Stimulated activated CD4-positive, alpha-beta T cell treated with anti-CD3 and anti-CD28 coated beads, Interleukin-15, amount 100 ng/mL, for 1 hour (primary cell): ENCODE measurements at places on chromosomes 13 and 19.

GRCh38 chr13:68872338-68872737 lies 1235.3 kb upstream of the ATXN8OS start:
- no peak for DNase-seq

- DNase-seq = no peak
Measured at GRCh38 chr13:79448413-79448812, 32.5 kb upstream of the NDFIP2 start.

- DNase-seq = no peak
Measured at GRCh38 chr13:49164712-49165111, 55.4 kb upstream of the MLNR start.

GRCh38 chr19:18494267-18494607 lies 27.6 kb downstream of the ELL start:
- DNase-seq = no peak

DNA sequence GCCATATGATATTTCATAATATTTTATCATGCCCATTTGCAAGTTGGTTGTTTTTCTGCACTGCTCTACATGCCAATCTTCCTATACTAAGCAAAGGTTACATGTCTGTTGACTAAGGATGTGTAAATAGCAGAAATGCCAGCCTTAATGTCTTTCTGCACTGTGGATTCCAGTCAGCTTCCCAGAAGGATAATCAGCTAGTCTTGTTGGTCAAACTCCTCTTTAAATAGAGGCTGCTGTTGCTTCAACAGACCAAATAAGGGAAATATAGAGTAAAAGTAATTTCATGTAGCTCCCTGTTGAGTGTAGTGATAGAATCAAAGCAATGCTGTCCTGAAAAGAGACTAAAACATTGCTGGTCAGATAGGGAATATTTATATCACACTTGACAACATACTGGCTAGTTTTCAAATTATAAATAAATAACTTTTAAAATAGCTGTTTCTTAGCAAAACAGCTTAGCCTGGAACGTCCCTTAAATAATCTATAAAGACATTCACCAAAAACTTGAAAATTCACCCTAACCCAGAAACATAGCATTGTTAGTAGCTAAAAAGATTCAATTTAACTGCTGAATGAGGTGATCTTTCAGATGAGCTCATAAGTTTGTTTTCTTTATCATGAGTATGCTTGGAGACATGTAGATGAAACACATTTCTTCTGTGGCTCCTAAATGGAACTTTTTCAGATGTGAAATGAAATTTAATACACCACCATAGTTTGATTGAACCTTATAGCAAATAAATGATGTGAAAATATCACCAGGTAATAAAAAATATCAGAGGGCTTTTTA lies 56.6 kb downstream of the FRY start:
- no peak for DNase-seq

DNA sequence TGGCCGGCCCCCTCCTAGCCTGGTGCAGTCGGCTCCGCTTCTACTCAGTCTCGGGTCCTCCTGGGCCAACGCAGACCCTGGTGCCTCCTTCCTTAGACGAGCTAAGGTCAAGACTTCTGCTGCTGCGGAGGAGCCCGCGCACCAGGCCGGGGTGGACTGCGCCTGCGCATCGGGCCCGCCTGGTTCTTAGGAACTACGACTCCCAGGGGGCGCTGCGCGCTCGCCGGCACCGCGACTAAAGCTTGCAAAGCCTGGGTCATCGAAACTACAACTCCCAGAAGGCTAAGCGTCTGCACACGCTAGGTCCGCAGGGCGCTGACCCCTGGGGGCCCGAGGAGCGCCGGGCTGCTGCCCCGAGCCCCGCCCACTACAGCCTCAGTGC lies at the start of gene ZNF835:
ZNF835 (minus strand) TSS at position 145 of the 382 bp plus-strand sequence. CDS start 6,559 bp downstream, outside the sequence.
- DNase-seq = peak; percentile 54

DNA sequence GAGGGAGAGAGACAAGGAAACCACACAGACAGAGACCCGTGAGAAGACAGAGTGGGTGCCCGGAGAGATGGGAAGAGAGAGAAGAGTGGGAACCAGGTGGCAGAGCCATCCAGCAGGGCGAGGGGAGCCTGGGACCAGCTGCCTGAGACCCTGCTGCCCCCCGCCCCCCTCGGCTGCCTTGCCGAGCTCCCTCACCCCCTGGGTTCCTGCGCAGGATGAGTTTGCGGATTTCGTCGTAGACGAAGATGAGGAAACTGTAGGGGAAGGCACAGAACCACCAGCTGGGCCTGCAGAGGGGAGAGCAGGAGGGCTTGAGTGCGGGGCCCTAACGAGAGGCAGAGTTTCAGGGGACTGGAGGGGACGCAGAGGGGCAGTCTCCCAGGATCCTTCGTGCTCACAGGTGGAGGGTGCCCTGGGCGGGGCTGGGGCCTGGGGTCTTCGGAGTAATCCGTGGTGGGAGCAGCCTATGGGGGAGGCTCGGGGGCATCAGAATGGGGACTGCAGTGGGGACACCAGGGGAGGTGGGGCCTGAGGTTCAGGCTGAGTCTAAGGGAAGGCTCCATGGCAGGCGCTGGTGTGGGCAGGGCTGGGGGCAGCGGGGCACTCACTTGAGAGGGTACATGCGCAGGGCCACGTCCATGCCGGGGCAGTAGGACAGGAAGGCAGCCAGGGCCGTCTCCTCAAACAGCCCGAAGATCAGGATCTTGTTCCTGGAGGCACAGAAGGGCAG lies 8.1 kb upstream of the RABAC1 start:
- no peak for DNase-seq

DNA sequence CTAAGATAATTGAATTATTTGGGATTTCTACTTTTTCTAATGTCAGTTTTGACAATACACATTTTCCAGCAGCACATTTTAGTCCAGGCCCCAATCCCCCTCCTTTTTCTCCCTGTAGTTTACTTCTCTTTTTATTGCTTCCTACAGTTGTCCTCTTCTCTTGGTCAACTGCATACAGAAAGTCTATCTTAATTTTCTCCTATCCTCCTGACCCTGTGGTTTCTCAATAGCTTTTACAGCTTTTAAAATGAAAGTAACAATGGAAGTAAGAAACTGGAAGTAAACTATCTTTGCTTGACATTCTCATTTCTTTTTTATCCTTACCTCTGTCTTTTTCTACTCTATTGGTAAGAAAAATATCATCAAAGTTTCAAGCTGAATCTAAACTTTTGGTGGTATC lies 106.5 kb upstream of the OXGR1 start:
- DNase-seq = no peak

DNA sequence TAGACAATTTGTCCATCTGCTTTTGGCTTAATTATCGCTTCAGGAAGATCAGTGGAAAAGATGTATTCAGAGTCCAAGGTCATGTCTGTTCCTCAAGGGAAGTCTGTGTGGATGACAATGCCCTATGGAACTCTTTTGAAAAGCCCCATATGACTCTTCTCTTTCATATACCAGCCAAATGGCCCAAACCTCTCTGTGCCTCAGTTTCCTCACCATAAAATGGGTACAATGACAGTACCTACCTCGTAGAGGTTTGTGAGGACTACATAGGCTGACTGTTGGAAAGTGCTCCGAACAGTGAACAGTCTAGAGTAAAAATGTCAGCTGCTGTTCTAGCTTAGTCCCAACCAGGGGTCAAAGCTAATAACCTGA lies 104.6 kb downstream of the COL4A2 start:
- DNase-seq = no peak

DNA sequence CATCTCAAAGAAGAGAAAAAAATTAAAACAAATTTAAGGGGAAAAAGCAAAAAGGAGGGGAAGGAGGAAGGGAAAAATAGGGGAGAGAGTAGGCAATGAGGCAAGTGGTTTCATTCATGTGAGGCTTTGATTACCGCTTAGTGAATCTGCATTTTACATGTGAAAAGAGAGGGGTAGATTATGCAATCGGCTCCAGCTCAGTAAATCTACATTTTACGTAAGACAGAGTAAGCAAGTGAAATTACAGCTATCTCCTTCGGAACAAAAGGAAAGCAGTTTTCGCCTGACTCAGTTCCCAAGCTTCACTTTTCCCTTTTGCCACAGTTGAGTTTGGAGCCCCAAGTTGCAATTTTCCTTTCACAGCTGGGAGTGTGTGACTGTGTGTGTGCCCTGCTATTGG lies 16.0 kb upstream of the OLFM2 start:
- no peak for DNase-seq

DNA sequence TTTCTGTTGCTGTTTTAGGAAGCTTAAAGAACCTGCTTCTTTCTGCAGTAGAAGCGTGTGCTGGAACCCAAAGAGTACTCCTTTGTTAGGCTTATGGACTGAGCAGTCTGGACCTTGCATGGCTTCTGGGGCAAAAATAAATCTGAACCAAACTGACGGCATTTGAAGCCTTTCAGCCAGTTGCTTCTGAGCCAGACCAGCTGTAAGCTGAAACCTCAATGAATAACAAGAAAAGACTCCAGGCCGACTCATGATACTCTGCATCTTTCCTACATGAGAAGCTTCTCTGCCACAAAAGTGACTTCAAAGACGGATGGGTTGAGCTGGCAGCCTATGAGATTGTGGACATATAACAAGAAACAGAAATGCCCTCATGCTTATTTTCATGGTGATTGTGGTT lies 103.1 kb downstream of the TNFRSF19 start:
- DNase-seq = no peak

DNA sequence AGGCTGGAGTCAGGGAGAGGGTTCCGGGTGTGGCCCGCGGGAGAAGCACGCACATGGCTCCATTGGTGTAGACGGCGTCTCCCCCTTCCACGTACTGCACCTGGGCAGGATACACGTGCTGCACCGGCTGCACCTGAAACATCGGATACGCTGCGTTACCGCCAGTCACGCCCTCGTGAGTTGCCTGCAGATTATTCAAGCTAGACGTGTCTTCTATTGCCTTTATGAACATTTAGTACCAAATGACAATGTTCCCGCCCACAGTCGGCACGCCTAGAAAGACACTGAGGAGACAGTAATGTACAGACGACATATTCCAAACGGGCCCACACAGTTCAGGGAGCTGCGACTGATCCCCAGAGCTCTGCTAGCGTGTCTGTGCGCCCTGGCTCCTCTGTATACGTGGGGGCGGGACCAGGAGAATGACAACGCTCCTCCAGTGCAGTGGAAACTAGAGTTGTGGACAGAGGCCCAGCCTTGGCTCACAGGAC lies 64.1 kb upstream of the RANBP3 start:
- DNase-seq = no peak

DNA sequence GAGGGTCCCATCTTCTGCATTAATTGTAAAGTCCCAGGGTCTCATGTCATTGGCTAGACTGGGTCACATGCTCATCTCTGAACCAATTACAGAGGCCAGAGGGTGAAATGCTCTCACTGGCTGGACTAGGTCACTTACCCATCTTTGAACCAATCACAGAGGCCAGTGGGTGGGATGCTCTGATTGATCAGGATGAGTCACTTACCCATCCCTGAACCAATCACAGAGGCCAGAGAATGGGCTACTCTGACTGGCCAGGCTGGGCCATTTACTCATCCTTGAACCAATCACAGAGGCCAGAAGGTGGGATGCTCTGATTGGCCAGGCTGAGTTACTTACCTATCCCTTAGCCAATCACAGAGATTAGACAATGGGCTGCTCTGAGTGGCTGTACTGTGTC lies 5.3 kb downstream of the MISP start:
- no peak for DNase-seq

GRCh38 chr19:2624537-2625091 lies 77.9 kb downstream of the GNG7 start:
- no peak for DNase-seq

DNA sequence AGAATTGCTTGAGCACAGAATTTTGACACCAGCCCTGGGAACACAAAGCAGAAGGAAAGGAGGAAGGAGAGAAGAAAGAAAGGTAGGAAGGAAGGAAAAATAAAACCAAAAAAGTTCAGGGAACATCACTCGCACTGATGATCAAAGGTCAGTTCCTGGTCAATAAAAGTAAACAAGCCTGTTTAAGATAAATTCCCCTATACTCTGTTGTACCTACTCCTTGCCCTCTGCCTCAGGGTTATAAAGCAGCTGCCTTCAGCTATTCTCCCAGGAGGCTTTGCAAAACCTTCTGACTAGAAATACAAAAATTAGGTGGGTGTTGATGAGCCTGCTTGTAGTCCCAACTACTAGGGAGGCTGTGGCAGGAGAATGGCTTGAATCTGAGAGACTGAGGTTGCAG lies 14.9 kb upstream of the ZNF91 start:
- DNase-seq = no peak

DNA sequence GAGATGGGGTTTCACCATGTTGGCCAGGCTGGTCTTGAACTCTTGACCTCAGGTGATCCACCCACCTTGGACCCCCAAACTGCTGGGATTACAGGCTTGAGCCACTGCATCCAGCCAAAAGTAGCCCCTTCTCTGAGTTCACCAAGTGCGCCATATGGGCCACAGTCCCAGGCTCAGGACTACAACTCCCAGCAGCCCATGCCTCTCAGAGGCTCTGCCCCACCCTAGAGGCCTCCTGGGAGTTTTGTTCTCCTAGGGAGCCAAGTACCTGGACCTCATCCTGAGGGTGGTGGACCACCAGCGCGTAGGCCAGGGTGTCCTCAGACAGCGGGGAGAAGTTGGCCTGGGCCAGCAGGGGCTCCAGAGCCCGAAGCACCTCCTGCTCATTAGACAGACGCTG lies 18.8 kb downstream of the TMEM143 start:
- no peak for DNase-seq

DNA sequence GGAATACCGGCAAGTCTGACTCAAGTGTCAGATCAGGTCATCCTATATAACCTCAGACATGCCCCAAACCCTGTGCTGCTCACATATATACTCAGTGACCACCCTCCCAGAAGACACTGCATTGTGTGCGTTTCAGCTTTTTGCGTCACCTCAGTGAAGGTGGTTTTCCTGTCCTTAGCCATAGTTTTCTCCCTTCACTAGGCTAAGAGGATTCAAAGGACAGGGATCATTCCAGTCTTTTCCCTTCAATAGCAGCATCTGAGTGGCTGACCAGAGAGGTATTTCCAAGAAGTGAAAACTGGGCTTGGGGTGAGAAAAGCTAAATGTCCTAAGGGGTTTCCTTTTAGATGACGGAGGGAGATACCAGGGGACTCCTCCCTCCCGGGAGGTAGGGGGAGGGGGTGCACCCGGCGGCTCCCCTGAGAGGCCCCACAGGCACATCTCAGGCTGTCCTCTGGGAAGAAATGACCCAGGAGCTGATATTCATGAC lies 12.7 kb upstream of the OR10H1 start:
- no peak for DNase-seq

DNA sequence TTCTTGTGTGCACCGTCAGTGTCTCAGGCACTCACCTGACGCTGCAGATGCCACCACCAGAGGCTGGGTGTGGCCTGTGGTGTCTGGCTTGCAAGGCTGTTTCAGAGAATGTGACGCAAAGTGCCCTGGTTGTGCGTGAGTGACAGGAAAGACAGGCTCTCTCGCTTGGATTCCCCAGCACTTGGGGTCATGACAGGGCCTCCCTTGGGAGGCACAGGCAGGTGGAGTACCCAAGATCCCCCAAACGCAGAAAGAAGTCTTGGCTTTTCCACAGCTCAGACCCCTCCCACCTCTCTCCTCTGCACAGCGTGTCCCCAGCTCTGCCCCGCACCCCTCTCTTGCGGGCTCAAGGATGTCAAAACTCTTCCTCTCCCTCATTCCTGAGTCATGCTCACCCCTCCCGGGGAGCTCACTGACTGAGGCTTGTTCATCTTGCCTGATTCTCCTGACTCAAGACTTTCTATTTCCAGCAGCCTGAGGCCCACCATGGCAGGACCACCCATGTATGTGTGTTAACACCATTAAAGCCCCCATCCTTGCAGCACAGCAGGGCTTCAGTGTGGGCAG lies 21.0 kb downstream of the DHX34 start:
- DNase-seq = no peak

- DNase-seq = no peak
Measured at GRCh38 chr13:24407844-24408243, 98.5 kb downstream of the C1QTNF9 start.

GRCh38 chr13:97493456-97493855 lies 59.5 kb downstream of the RAP2A start:
- no peak for DNase-seq

GRCh38 chr13:110410000-110410399 lies 102.9 kb downstream of the COL4A2 start:
- DNase-seq = no peak

GRCh38 chr13:84609716-84610115 lies 727.4 kb upstream of the SLITRK1 start:
- no peak for DNase-seq
